ENCODE measurements at places on chromosomes 5 and 9.

DNA sequence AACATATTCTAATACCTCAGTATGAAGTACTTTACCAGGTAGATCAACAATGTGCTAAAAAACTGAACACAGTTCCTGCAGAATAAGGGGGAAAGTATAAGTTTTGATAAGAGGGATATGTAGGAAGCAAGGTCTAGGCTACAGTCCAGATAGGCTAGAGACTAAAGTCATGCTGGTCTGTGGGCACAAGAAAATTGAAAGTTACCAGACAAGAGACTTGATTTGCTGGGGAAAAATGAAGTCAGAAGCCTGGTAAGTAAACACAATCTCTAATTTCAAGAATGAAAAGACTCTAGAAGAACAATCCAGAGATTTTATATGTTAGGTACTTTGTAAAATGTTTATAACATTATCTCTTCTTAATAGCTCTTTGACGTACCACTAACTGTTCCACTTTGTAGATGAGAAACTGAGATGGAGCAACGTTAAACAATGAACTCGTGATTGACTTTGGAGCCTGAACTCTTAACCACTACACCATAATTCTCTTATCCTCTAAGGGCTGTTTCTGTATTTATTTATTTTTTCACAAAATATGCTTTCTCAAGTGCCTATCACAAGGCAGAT lies 19.5 kb downstream of the ADAMTS6 start:
- no peak for DNase-seq

- DNase-seq: no peak
Measured at GRCh38 chr9:122015170-122015821, 77.8 kb downstream of the TTLL11 start.

DNA sequence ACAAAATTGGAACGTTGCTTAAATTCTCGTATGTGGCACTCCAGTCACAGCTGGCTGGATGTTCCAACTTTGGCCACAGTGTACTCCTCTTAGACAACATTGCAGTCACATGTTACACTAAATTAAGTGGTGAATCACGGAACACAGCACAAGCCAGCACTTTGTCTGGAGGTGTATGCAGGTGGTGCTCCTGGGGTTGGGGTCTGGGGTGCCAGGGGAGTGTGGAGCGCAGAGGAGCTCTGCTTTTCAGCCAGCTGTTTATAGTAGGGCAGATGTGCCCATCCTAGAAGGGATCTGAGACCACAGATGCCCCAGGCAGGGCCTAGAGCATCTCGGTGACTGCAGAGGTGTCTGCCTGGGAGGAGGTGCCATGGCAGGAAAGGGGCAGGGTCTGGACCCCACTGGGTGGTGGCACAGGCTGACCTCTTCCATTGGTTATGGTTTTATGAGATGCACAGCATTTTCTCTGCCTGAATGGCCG lies 82.6 kb downstream of the WNK2 start:
- DNase-seq: no peak

- DNase-seq: no peak
Measured at GRCh38 chr5:68343421-68343826, 127.9 kb downstream of the PIK3R1 start.

- DNase-seq: no peak
Measured at GRCh38 chr5:170863646-170864045, 1.8 kb downstream of the RANBP17 start.
